NCI-H1694 treated with DMSO at 0.1 percent for 48 hours (cell line): ENCODE measurements at places on chromosomes 5 and 9.

- DNase-seq: no peak
Observed at GRCh38 chr5:143648696-143649095, 163.3 kb upstream of the HMHB1 start.

DNA sequence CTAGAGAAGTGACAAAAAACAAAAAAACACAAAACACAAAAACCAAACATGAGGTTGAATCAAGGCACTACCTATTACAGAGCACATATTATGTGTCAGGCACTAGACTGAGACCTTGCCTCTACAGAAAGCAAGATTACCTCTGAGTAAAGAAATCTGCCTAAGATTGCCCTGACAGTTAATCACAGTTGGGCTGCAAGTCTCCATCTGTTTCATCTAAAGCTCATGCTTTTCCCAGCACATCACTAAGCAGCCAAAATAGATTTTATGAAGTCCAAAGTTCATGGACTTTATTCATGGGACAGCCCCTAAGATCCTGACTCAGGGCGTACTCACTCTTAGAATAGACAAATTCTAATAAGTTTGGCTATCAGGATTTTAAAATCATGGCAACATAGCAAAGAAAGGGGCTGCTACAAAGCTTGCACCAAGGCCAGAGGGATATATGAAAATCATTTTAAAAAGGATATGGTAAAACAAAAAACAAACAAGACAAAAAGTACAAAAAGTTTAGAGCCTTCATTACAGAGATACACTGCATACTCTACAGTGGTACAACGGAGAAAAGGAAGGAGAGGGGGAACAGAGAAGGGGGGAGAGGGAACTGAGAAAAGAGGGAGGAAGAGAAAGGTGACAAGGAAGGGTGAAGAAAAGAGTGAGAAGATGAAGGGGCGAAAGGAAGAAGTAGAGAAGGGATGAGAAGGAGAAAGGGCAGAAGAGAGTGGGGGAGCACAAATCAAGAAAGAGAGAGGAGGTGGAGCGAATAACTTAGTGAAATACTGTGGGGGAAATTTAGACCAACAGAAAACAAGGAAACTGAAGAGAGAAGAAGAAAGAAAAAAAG, 58.2 kb downstream of the RICTOR start:
- DNase-seq: no peak

- no peak for DNase-seq
Observed at GRCh38 chr9:129341171-129341986, 163.3 kb upstream of the IER5L start.

GRCh38 chr9:14616188-14616982, 76.8 kb downstream of the ZDHHC21 start:
- DNase-seq: peak; percentile 87

DNA sequence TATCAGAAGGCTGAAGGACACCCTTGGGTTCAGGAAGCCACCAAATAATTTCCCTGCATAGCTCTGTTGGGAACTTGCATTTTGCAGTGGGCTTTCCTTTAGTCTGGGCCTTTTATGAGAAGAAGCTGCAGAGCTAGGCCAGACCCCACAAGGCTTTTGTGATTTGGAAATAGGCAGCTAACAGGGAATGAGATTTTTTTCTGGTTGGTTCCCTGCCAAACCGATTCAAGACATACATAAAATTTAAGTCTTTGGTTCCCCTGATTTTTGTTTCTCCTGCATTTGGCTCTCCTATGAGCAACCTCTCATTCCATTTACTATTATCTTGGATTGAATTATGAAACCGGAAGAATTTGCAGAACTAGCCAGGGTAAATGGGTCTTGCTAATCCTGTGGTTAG, 81.5 kb upstream of the PTCH1 start:
- DNase-seq: no peak

DNA sequence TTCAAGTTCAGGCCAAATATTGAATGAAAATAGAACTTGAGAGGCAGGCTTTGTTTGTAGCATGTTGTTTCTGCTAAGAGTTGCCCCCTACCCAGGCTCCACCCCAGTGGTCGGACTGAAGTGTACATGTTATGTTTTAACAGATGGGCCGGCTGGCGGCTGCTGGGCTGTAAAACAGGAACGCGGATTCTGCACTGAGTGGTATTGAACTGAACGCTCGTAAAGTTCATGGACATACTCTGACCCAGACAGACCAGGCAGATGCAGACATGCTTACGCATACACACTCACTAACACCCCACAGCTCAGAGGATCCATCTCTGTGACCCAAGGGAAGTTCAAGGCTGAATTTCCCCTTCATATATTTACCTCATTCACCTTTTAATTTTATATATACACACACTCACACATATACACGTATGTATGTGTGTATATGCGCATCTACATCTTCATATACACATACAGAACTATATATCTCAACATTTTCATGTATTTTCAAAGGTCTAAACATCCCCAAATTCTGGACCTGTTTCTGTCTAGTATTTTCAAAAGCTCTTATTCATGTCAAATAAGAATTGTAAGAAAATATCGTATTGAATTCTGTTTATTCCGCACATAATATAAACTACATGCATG, 1.4 kb downstream of the MARCHF3 start:
- no peak for DNase-seq

GRCh38 chr9:71268871-71269635, 147.6 kb upstream of the TRPM3 start:
- DNase-seq: no peak

GRCh38 chr5:56686337-56687195, 128.8 kb upstream of the MAP3K1 start:
- DNase-seq: no peak

DNA sequence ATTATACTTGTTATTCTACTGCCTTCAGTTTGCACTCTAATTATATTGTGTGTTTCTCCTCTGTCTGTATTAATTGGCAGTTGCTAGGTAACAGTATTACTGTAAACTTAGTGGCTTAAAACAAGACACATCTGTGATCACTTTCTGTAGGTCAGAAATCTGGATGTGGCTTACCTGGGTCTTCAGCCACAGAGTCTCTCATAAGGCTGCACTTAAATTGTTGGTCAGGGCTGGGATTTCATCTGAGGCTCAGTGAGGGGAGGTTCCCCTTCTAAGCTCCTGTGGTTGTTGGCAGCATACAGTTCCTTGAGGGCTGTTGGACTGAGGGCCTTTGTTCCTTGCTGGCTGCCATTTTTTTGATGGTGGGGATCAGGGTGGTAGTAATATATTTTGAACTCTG, 68.8 kb downstream of the SLC44A1 start:
- DNase-seq: no peak

DNA sequence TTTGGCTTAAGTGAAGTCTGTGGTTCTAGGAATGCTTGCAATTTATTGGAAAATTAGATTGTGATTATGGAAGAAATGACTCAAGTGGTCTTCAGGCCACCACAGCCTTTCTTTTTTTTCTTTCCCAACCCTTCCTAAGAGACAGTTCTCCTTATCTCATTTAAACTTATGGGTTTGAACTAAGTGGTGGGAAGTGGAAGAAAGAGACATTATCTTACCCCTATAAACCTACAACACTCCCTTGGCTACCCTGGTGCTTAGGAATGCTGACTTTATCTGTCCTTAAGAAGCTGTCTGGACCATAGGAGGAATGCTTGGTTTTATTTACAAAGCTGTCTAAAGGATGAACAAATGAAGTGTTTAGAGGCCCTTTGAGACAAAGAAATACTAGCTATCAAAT, 5.1 kb upstream of the ERAP1 start:
- no peak for DNase-seq

- DNase-seq: no peak
Observed at GRCh38 chr5:64637144-64637543, 53.2 kb upstream of the SHISAL2B start.

DNA sequence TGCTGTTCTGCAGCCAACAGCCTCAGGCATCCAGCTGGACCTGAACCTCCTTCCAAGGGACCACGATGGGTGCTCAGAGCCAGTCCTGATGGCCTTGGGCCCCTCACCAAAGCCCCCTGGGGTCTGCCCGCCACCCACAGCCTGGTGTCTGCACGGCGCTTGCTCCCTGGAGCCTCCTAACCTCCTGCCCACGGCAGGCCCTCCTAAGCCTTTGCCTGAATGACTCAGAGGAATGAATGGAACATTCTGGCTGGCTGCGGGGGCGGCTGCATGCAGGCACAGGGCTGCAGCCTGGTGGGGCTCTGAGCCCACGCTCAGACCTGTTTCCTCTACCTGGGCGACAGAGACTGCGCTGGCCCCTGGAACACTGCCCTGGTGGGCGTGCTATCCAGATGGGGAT, 6.9 kb downstream of the SOHLH1 start:
- no peak for DNase-seq

- no peak for DNase-seq
Observed at GRCh38 chr9:114991861-114992260, 61.5 kb upstream of the TNFSF8 start.

- no peak for DNase-seq
Observed at GRCh38 chr5:123696921-123697341, 185.0 kb downstream of the CSNK1G3 start.

GRCh38 chr5:586751-587285, 25.3 kb upstream of the CEP72 start:
- DNase-seq: no peak

- DNase-seq: no peak
Observed at GRCh38 chr5:88808153-88808552, 74.8 kb downstream of the MEF2C start.

- no peak for DNase-seq
Observed at GRCh38 chr5:145863003-145863402, 9.8 kb downstream of the GRXCR2 start.

GRCh38 chr5:144332265-144332664, 161.6 kb downstream of the KCTD16 start:
- DNase-seq: no peak

DNA sequence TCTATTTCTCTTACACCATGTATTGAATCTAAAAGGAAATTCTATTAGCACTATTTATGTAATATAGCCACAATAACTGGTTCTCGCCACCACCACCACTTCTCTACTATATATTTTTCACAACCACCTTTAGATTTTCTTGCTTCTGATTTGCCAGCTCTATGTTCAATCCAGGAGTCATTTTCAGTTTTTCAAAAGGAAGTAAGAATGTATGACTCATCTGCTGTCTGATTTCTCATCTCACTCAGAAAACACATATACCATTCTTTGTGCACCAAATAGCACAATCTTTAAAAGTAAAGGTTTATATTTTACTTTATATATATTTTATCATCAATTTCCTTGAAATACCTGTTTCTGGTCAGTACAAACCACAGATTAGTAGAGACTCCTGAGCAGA, 1127.5 kb downstream of the TAF11L14 start:
- DNase-seq: no peak

- DNase-seq: peak; percentile 84
Observed at GRCh38 chr9:133701981-133702797, 36.0 kb downstream of the SARDH start.

DNA sequence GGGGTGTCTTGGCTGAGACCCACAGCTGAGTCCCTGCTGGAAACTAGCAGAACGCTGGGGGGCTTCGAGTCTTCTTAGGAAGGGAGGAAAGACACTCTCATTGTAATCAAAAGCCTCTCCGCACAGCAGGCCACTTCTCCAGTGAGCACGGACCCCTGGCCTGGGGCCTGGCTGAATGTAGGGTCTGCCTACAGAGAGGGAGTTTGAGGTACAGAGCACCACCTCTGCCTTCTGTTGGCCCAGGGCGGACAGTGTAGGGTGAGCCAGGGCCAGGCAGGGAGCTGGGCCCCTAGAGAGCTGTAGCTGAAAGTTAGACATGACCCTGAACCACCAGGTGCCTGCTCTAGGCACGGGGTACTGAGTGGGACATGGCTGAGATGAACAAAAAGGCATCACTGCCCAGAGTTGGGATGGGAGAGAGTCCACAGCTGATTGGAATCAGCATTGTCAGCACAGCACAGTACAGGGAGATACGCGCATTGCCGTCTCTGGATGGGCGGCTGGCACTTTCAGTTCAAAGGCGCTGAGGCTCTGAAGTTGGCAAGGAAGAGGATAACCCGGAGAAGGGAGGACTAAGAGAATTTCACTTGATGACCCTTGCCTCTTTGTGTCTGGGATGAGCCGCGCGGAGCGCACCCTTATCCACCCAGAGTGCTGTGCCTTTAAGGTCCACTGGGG, 363 bp upstream of the SLC25A48 start:
- DNase-seq: no peak

GRCh38 chr9:76464706-76465105, 5.7 kb downstream of the GCNT1 start:
- DNase-seq: no peak

DNA sequence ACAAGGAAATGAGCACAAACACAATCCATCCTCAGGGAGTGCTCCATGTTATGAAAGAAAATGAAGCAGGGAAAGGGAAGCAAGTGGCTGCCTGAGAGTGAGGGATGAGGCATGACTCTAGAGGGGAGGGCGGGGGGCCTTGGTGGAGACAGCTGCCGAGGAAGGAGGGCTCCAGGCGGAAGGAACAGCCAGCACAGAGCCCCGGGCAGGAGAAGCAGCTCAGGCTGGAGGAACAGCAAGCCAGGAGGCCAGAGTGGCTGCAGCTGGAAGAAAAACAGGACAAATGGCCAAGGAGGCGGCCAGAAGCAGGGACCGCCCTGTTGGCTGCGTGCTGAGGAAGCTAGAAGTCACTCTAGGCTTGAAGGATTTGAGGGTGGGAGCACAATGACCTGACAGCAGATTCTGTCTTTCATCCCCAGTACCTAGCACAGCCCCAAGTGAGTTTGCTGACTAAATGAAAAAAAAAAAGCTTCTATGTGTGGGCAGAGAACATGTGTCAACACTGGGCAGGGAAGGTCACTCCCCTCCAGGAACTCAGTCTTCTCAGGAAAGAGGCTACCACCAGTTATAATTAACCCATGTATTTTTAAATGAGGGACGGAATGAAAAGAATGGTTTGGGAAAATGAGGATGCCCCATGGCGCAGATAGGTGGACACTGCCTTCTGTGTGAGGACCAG, 142.8 kb downstream of the DCP2 start:
- DNase-seq: no peak

GRCh38 chr9:94586316-94586715, 7.3 kb downstream of the FBP2 start:
- DNase-seq: no peak

DNA sequence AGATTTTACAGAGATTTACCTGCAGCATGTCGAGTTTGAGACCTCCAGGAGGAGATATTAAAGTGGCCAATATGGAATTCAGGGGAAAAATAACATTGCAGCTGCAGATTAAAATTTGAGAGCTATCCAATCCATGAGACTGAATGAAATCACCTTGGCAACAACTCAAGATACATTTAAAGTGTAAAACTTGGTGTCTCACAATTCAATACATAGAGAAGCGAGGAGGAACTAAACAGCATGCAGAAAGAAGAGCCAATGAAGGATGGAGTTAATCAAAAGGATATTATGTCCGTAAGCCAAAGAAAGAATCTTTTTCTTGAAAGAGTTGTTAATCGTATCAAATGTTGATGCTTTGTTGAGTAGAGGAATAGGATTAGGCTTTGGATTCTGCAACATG, 455.1 kb downstream of the CDH18 start:
- no peak for DNase-seq

- no peak for DNase-seq
Observed at GRCh38 chr9:25994605-25995004, 316.4 kb upstream of the TUSC1 start.

DNA sequence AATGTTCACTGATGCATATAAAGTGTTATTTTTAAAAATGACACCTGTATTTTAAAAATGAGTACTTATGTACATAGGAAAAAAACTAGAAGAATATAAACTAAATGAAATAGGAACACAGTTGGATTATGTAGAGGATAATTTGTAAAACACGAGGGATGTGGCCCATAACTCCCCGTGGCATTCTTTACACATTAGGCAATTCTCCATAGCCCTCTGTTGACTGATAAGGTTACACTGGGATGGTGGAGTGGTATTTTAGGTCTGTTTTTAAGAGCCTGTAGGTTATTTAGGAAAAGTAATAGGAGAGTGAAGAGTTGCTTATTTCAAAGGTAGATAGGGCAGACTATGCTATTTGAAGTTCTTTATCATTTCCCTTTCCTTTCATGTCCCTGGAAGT, 1.8 kb downstream of the CAVIN4 start:
- DNase-seq: no peak
